ENCODE measurements at places on chromosomes 2 and 18. TPM values are rescaled to one million over a fixed set of nuclear protein-coding genes. Genes with fewer than 3 reads are reported as not detected.

Gene SERPINB12
- total RNA-seq = not detected

Gene ZNF516
- total RNA-seq = 32.0 TPM

Gene CAVIN2
- total RNA-seq = not detected

- DNase-seq = no peak
These were observed 192.6 kb upstream of the TCF4 start for GRCh38 chr18:55780586-55781071.

- peak; percentile 11 for DNase-seq
These were observed 68.3 kb downstream of the LRPPRC start for GRCh38 chr2:43927442-43927841.

DNA sequence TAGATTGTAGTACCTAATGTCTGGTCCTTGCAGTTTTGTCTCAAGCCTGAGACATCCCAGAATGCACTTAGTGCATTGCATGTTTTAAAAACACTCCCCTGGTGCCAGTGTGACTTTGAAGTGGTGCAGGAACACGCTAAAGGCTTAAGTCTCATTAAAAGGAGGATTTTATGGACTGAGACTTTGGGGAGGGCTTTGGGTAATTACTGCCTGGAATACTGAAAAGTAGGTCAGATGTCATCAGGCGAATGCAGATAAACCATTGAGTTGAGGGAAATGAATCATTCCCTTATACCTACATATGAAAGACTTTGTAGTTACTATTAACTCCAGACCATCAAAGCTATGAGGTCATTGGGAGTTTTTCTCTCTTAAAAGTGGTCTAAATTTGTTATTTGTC lies 3.0 kb upstream of the OSBPL1A start:
- DNase-seq = no peak

DNA sequence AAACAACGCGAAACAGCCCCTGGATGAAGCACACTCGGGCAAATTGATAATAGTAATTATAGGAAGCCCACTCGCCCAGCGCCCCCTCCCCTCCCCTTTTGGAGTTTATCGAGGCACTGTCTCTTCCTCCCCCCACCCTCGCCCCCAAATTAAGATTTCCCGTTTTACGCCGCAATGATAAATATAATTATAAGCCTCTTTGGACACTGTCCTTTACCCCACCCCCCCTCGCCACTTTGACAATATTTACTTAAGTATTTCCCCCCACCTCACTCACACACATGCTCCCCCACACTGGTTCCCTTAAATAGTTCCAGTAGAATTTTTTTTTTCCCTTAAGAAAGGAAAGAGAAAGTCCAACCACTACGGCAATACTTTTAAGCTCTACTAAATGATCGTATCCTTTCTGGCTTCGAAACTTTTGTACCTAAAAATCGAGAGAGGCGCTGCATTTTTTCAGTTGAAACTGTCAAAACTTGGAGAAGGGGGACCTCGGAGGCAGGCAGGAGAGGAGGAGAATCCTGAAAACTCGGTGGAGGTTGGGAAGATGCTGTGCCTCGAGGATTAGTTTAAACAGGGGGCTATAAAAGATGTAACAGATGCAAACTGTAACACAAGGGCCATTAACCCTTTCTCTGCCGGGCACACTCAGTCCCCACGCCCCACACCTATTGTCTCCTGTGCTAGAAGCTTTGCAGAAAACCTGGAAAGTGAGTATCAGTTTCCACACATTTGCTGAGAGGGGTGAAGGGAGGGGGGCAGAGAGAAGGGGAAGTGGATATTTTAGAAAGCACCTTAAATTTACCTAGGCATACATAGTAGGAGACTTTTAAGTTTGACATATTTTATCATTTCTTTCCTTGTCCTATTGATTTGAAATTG lies 1.8 kb downstream of the ZEB2 start:
- no peak for DNase-seq

DNA sequence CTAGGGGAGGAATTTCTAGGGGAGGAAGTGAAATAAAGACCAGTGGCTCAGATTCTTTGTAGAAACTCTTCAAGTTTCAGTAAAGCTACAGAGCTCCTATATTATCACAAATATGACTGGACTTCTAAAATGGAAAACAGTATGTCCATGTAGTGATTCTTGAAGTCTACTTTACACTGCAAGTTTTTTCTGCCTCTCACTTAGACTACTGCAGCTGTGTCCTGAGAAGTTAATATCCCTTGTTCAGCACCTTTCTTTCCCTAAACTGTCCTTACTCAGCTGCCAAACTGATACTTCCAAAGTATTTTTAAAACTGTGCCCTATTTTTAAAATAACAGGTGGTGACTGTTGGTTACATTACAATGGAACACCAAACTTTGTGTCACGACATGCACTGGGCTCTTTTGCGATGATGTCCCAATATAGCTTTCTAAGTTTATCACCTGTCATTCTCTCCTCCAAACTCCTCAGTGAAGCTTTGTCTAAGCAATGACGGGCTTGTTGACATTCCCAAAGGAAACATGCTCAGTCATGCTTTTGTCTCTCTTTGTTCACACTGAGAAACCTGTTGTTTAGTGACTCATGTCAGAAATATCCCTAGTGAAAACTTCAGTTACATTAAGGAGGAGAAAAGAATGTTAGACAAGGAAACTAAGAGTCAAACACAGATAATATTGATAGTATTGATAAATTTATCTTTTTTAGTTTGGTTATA lies 341.1 kb downstream of the ARL6IP6 start:
- no peak for DNase-seq

DNA sequence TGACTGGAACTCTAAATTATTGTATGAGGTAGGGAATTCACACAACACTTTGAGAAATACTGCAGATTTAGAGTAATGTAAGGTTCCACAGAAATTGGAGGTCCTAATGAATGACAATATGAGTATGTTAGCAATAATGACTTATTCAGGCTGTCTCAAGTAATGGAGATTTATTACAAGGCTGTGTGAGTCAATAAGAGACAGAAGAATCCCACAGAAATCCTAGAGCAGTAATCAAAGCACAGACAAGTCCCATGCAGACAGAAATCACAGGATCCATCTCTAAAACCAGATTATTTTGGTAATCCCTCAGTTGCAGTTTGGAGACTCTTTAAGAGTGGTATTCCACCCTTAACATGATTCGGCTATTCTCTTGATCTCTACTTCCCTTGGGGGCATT lies 83.6 kb downstream of the FAM161A start:
- no peak for DNase-seq

GRCh38 chr2:176206136-176206535 lies 17.7 kb downstream of the HOXD1 start:
- DNase-seq = no peak

DNA sequence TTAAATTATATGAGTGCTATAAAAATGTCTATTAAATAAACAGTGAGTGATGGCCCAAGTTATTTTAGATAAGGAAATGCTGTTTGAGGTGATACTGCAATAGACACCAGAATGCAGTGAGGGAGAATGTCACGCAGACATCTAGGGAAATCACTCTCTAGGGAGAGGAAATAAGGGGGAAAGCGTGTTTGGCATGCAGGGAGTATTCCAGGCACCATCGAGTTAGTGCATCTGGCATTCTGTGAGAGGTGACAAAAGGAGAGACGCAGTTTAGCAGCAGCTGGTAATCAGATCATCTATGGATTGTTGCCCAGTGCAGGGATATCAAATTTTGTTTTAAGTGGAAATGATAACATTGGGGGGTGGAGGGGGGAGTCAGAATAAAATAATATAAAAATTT lies 175.4 kb upstream of the NETO1 start:
- no peak for DNase-seq

- DNase-seq = no peak
These were observed 3.6 kb downstream of the BIRC6 start for GRCh38 chr2:32360416-32360815.

- DNase-seq = no peak
These were observed 369.8 kb upstream of the SOX11 start for GRCh38 chr2:5322396-5322795.

- DNase-seq = no peak
These were observed 297.8 kb downstream of the MYCN start for GRCh38 chr2:16238001-16238761.

DNA sequence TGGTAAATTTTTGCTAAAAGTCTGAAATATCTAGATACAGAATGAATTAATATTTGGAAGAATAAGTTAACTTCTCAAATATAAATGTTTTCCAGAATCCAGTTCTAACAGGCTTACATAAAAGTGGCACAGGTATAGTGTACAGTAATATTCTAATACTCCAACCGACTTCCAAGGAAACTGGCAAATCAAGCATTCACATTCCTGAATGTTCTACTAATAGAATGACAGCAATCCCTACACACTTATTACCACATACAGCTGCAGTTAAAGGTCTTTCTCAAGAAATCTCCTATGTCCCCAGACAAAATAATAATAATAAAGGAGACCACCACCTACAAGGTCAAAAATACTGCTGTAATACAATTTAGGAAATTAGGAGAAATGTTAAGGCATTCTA lies 31.9 kb downstream of the TMEM131 start:
- DNase-seq = no peak

- no peak for DNase-seq
These were observed 727 bp downstream of the KIF1A start for GRCh38 chr2:240819126-240819857.
